Stimulated activated CD8-positive, alpha-beta memory T cell treated with anti-CD3 and anti-CD28 coated beads, Interleukin-7, amount 100 ng/mL, for 4 hours (primary cell): ENCODE measurements at places on chromosomes 13 and 19.

DNA sequence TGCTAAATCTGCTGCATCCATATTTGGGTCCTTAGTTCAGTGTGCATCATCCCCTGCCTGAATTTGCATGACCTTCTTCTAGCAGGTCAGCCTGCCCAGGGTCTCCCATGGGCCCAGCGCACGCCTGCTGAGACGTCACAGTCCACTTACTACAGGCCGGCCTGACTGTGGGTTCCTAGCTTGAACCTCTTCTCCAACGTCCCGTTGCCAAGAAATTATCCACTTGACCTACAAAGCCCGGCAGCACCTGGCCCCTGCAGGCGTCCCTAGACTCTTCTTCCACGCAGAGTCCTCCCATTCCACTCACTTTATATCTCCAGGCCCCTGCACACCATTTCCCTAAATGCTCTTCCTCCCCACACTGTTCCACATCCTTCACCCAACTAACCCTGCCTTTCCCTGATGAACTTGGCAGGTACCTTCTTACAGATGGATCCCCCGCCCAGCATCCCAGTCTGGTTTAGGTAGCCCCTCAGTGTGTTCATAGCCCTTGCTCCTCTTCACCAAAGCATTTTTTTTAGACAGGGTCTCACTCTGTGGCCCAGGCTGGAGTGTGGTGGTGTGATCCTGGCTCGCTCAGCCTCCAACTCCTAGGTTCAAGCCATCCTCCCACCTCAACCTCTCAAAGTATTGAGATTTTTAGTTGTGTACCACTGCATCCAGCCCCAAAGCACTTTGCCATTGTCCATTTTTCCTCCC, 155.0 kb upstream of the SOX1 start:
- DNase-seq = no peak

- DNase-seq = no peak
These were observed 191.3 kb downstream of the KLF5 start for GRCh38 chr13:73250061-73250460.

- no peak for DNase-seq
These were observed 13.7 kb upstream of the GPR183 start for GRCh38 chr13:99320693-99321481.

- DNase-seq = no peak
These were observed 626 bp upstream of the BCL3 start for GRCh38 chr19:44747739-44748425.

DNA sequence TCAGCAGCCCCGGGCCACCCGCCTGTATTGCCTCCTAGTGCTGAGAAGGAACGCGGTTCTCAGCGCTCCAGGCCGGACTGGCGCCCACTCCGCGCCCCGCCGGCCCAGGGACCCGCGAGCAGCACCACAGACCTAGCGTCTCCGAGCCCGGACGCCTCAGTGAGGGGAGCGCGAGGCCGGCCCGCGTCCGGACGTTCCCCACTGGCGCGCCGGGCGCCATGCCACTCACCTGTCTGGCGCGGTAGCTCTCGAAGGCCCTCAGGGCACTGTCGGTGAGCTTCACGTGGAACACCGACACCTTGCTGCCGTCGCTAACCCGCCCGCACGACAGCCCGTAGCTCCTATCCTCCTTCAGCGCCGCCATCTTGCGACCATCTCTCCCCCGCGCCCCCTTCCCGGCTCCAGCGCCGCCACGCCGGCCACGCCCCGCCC, at the start of gene ELL:
Gene ELL (minus strand): TSS at position 379 of the 432 bp plus-strand sequence. CDS start 15 bp downstream, at position 364.
- DNase-seq = no peak

GRCh38 chr19:3094601-3095440, 659 bp downstream of the GNA11 start:
- DNase-seq = no peak

GRCh38 chr13:69796256-69796655, 311.4 kb upstream of the ATXN8OS start:
- no peak for DNase-seq

- DNase-seq = no peak
These were observed 51.5 kb upstream of the GTF3A start for GRCh38 chr13:27372896-27373295.

- no peak for DNase-seq
These were observed 208.3 kb downstream of the OXGR1 start for GRCh38 chr13:96785986-96786385.

GRCh38 chr13:93847162-93847561, 620.6 kb downstream of the GPC6 start:
- no peak for DNase-seq

DNA sequence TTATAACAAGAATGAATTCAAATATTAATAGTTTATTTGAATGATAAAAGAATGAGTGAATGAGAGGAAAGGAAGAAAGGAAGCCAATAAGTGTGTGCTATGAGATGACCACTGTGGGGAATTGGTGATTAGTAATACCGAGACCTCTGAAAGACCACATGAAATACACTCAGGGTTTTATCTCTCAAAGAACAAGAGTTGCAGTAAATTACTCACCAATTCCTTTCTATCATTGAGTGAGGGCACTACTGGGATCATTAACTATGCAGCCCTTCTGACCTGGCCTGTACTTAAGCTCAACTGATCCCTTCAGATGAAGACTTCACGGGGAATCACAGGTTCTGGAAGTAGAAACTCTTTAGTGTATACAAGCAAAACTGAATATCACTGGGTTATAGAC, 1636.1 kb downstream of the SLITRK5 start:
- DNase-seq = no peak

- no peak for DNase-seq
These were observed 266.7 kb upstream of the MAB21L1 start for GRCh38 chr13:35743165-35743564.

DNA sequence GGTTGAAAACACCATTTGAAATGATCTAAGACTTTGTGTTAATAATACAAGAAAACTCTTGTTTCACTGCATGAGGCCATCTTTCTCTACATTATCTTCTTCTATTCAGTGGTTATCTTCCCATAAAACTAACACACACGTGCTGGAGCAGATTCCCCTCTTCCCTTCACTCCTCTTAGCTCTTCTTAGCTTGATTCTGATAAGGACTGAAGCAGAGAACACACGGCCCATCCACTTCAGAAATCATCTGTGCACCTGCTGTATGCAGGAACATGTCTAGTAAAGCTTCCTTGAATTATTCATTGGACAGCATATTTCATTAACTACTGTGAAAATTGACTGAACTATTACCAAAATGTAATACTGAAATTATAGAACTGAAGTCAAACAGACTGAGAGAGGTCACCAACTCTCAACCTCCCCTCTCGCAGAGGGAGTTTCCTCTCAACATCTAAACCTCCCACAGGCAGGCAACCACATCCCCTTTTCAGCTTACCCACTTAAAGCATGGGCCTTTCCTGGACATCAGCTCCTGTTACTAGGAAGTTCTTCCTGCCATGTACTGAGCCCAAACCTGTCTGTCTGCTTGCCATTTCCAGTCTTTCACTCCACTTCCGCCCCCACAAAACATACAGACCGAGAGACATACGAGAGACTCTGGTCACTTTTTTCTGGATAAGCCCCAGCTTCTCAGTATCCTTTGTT, 113.9 kb downstream of the CRYL1 start:
- DNase-seq = peak; percentile 42

DNA sequence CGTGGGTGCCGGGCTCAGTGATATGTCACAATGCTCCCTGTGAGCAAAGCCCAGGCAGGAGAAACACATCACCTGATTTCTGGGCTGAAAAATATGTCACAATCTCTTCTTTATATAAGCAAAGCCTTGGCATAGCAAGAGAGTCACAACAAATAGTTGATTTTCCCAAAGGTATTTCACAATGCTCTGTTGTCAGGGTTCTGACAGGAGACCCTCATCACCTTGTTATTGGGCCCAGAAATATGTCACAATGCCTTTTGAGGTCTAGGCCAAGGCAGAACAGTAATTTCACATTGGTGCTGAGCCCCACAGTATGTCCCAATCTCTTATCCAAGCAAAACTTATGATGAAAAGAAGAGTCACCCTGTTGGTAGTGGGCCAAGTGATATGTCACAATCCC, 125.7 kb downstream of the ZNF675 start:
- DNase-seq = no peak

DNA sequence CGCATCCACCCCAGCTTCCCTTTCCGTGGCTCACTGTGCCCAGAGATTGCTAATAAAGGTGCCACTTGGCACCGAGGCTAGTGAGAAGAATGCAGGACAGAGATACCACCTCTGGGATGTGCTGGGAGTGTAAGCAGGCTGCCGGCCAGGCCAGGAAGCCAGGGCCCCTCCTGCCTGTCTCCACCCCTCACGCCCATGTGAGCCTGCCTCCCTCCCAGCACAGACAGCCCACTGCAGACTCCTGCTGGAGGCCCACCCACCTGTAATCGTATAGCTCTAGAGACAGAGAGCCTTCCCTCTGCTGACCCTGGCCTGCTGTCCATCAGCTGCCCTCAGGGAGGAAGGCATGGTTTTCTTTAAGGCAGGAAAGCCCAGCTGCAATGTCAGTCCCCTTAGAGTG, 13.9 kb downstream of the VSTM2B start:
- no peak for DNase-seq
